ENCODE measurements at places on chromosomes 3 and 15. TPM values are rescaled to one million over a fixed set of nuclear protein-coding genes. Genes with fewer than 3 reads are reported as not detected.

NR2E3 gene
- not detected for total RNA-seq

C3orf38 gene
- total RNA-seq = 17.2 TPM

SPINK8 gene
- total RNA-seq = not detected

RTP1 gene
- total RNA-seq = not detected

WDR93 gene
- total RNA-seq = not detected

ACAD9 gene
- total RNA-seq = 129 TPM

DUOXA2 gene
- 10.0 TPM for total RNA-seq

RLBP1 gene
- total RNA-seq = not detected

TGM4 gene
- not detected for total RNA-seq

CXCR6 gene
- total RNA-seq = 6.7 TPM

KLHL40 gene
- 0.27 TPM for total RNA-seq

AZI2 gene
- 92.0 TPM for total RNA-seq

IQGAP1 gene
- 354 TPM for total RNA-seq

GCSAM gene
- not detected for total RNA-seq

SLC25A26 gene
- total RNA-seq = 4.2 TPM

GRCh38 chr15:62766599-62766998 lies 275.9 kb upstream of the TPM1 start:
- H3K36me3 ChIP-seq = peaks cover 18% of the 10 kb centered on the region
- no peaks in the 10 kb centered on the region for H3K27me3 ChIP-seq
- H3K4me3 ChIP-seq = no peak overlapping the region
- H3K4me1 ChIP-seq = no peaks in the 10 kb centered on the region
- no peak overlapping the region for H3K27ac ChIP-seq

- DNase-seq = no peak
- no peak overlapping the region for H3K4me3 ChIP-seq
- no peak overlapping the region for H3K27ac ChIP-seq
- no peaks in the 10 kb centered on the region for H3K4me1 ChIP-seq
- H3K27me3 ChIP-seq = no peaks in the 10 kb centered on the region
Measured at GRCh38 chr3:114332342-114333179, 38.7 kb downstream of the TIGIT start.

DNA sequence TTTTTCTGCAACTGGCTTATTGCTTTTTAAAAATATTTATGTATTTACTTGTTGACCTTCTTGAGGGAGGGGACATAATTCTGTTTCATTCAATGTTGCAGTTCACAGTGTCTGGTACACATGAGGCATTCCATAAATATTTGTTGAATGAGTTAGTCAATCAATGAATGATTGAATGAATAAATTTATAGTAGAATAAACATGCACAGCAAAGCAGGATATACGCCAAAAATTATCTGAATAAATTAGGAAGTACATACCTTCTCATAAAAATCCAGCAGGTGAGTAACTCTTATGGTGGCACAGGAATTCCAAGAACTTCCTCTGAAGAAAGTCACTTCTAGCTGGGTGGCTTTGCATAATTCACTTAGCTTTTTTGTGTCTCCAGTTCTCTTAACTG lies 469.4 kb upstream of the ATP11B start:
- no peak for DNase-seq
- no peaks in the 10 kb centered on the region for H3K36me3 ChIP-seq
- H3K4me1 ChIP-seq = no peaks in the 10 kb centered on the region
- H3K27me3 ChIP-seq = no peaks in the 10 kb centered on the region

- DNase-seq = no peak
- H3K27ac ChIP-seq = no peak overlapping the region
- H3K4me1 ChIP-seq = peaks cover 13% of the 10 kb centered on the region
Measured at GRCh38 chr15:76149291-76149915, 89.6 kb downstream of the TMEM266 start.

- no peak overlapping the region for H3K4me3 ChIP-seq
- no peak overlapping the region for H3K27ac ChIP-seq
Measured at GRCh38 chr3:17322106-17322793, 420.2 kb downstream of the TBC1D5 start.

GRCh38 chr3:141401573-141402475 lies 33.5 kb downstream of the ZBTB38 start:
- H3K36me3 ChIP-seq = peaks cover 16% of the 10 kb centered on the region
- H3K27me3 ChIP-seq = no peaks in the 10 kb centered on the region
- H3K4me1 ChIP-seq = peaks cover 59% of the 10 kb centered on the region
- peak overlapping the region; percentile 97 for H3K27ac ChIP-seq

GRCh38 chr3:87488765-87489164 lies 212.4 kb upstream of the POU1F1 start:
- no peaks in the 10 kb centered on the region for H3K4me1 ChIP-seq
- H3K27me3 ChIP-seq = no peaks in the 10 kb centered on the region
- no peak overlapping the region for H3K4me3 ChIP-seq
- DNase-seq = no peak

- H3K4me3 ChIP-seq = no peak overlapping the region
- no peaks in the 10 kb centered on the region for H3K27me3 ChIP-seq
- peak; percentile 75 for DNase-seq
- H3K27ac ChIP-seq = no peak overlapping the region
Measured at GRCh38 chr3:150725548-150725947, 21.8 kb upstream of the ERICH6 start.

DNA sequence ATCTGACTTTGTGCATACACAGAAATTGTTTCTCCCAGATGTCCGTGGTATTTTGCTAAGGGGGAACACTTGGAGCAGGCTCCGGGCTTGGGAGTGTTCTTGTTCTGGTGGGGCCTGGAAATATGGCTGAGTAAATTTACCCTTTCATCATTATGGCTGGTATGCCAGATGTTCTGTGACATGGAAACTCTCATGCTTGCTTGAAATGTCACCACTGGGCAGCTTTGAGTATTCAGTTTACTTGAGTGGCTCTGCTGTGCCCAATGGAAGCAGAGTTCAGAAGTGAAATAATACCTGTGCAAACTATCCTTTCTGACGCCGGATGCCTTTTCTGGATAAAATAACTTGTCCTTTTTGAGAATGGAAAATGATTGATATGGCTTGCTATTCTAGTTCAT lies 283.6 kb upstream of the TPM1 start:
- peak overlapping the region; percentile 21 for H3K27ac ChIP-seq
- H3K36me3 ChIP-seq = peaks cover 13% of the 10 kb centered on the region
- H3K4me3 ChIP-seq = no peak overlapping the region
- DNase-seq = no peak
- H3K4me1 ChIP-seq = no peaks in the 10 kb centered on the region

GRCh38 chr3:46935168-46935858 lies 41.2 kb downstream of the CCDC12 start:
- DNase-seq = peak; percentile 58
- no peaks in the 10 kb centered on the region for H3K36me3 ChIP-seq
- peaks cover 70% of the 10 kb centered on the region for H3K4me1 ChIP-seq

- H3K27me3 ChIP-seq = peaks cover 15% of the 10 kb centered on the region
- peaks cover 12% of the 10 kb centered on the region for H3K4me1 ChIP-seq
- peak overlapping the region; percentile 75 for H3K27ac ChIP-seq
- H3K36me3 ChIP-seq = no peaks in the 10 kb centered on the region
- DNase-seq = peak; percentile 11
Measured at GRCh38 chr3:23203708-23204330, 692 bp downstream of the UBE2E2 start.

DNA sequence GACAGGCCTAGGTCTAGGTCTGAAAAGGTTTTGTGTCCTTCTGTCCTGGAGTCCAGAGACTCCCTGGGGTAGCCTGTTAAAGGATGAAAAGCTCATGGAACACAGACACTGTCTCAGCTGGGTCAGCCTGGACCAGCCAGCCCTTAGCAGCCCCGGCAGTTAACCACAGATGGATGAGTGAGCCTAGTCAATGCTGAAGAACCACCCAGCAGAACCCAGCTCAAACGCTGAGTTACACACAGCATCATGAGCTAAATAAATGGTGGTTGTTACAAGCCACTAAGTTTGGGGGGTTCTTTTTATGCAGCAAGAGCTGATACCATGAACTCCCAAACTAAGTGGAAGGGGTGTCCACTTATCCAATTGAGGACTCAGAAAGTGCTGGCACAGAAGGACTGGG lies 472.8 kb upstream of the PROK2 start:
- DNase-seq = no peak
- H3K27me3 ChIP-seq = no peaks in the 10 kb centered on the region
- H3K4me3 ChIP-seq = no peak overlapping the region
- H3K36me3 ChIP-seq = no peaks in the 10 kb centered on the region

GRCh38 chr3:178073366-178073765 lies 462.9 kb upstream of the KCNMB2 start:
- no peak for DNase-seq
- no peak overlapping the region for H3K4me3 ChIP-seq
- no peaks in the 10 kb centered on the region for H3K36me3 ChIP-seq
- H3K4me1 ChIP-seq = peaks cover 8% of the 10 kb centered on the region
- no peak overlapping the region for H3K27ac ChIP-seq

DNA sequence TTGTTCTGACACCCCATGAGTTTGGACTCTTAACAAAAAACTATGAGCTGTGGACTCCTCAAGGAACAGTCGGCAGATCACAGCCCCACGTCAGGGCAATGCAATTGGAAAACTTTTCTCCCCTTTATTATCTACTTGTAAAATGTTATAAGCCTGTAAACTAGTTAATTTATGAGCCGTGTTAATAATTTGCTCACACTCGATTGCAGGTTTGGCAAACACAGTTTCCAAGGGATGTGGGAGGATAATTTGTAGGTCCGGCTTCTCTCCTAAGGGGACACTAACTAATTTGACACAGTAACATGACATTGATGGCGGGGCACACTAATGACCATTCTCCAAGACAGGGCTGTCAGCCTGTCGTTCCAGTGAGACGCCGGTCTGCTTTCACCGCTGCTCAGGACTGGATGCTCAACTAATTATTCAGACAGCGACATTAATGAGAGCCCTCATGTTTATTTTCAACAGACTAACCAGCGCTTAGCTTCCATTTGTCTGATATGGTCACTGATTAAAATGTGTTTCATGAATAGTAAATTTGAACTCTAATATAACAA lies 222.1 kb downstream of the FOXP1 start:
- H3K27me3 ChIP-seq = no peaks in the 10 kb centered on the region
- no peak overlapping the region for H3K27ac ChIP-seq
- no peaks in the 10 kb centered on the region for H3K4me1 ChIP-seq
- H3K36me3 ChIP-seq = no peaks in the 10 kb centered on the region
- H3K4me3 ChIP-seq = no peak overlapping the region

DNA sequence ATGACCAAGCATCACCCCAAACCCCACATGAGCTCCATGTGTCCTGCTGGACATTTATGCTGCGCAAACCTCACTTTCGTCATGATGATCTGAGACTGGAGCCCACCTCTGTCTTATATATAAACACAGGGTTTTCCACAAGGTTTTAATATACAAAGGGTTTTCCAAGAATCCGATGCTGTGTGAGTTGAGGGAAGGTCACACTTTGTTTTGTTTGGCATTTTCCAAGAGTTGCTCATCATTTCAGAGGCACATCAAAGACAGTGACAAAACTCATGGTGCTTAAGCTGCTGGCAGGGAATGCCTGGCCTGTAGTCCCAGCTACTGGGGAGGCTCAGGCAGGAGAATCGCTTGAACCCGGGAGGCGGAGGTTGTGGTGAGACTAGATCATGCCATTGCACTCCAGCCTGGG lies 20.0 kb downstream of the EFCC1 start:
- no peaks in the 10 kb centered on the region for H3K36me3 ChIP-seq
- no peaks in the 10 kb centered on the region for H3K27me3 ChIP-seq
- no peak for DNase-seq
- peaks cover 17% of the 10 kb centered on the region for H3K4me1 ChIP-seq
- H3K4me3 ChIP-seq = no peak overlapping the region

- H3K27ac ChIP-seq = peak overlapping the region; percentile 61
- no peaks in the 10 kb centered on the region for H3K27me3 ChIP-seq
- no peaks in the 10 kb centered on the region for H3K36me3 ChIP-seq
- peak; percentile 27 for DNase-seq
Measured at GRCh38 chr15:39154227-39154638, 426.6 kb upstream of the THBS1 start.

GRCh38 chr3:16203031-16203430 lies 28.6 kb downstream of the GALNT15 start:
- H3K4me3 ChIP-seq = no peak overlapping the region
- no peak overlapping the region for H3K27ac ChIP-seq
- no peaks in the 10 kb centered on the region for H3K36me3 ChIP-seq
- no peaks in the 10 kb centered on the region for H3K27me3 ChIP-seq

DNA sequence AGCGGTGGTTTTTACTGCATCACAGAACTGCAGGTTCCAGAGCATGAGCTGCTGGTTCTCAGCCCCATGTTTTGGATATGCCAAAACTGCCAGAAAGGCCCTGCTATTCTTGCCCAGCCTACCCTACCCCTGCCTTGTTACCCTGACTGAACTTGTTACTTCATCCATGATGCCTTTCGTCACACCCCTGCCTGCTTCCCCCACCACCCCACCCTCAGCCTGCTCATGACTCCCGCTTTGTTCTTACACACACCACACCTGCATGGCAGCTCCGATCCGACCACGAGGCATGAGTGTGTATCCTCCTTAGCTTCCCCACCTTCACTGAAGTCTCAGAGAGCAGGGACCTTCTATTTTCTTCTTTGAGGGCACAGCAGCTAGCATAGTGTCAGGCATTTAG lies 5.1 kb upstream of the TM4SF1 start:
- DNase-seq = no peak
- H3K27me3 ChIP-seq = no peaks in the 10 kb centered on the region
- no peaks in the 10 kb centered on the region for H3K36me3 ChIP-seq
- no peak overlapping the region for H3K27ac ChIP-seq

- peaks cover 23% of the 10 kb centered on the region for H3K4me1 ChIP-seq
- peak overlapping the region; percentile 49 for H3K27ac ChIP-seq
- no peak for DNase-seq
- H3K4me3 ChIP-seq = no peak overlapping the region
- no peaks in the 10 kb centered on the region for H3K36me3 ChIP-seq
- no peaks in the 10 kb centered on the region for H3K27me3 ChIP-seq
Measured at GRCh38 chr3:73056014-73056844, 5.2 kb upstream of the EBLN2 start.

GRCh38 chr3:69385723-69386555 lies at the start of gene FRMD4B:
Gene FRMD4B, minus strand, starts transcription at chr3:69386088. Its CDS starts 99 bp downstream, at chr3:69385989.
- H3K4me3 ChIP-seq = peak within 1 kb of the TSS; percentile 60
- no peaks in the 10 kb centered on the region for H3K36me3 ChIP-seq
- H3K27me3 ChIP-seq = peaks cover 47% of the 10 kb centered on the region

- H3K27me3 ChIP-seq = peaks cover 100% of the 10 kb centered on the region
- H3K4me3 ChIP-seq = no peak overlapping the region
- peaks cover 28% of the 10 kb centered on the region for H3K4me1 ChIP-seq
- H3K27ac ChIP-seq = no peak overlapping the region
- DNase-seq = no peak
- H3K36me3 ChIP-seq = no peaks in the 10 kb centered on the region
Measured at GRCh38 chr3:137770835-137771399, 6.8 kb downstream of the SOX14 start.

DNA sequence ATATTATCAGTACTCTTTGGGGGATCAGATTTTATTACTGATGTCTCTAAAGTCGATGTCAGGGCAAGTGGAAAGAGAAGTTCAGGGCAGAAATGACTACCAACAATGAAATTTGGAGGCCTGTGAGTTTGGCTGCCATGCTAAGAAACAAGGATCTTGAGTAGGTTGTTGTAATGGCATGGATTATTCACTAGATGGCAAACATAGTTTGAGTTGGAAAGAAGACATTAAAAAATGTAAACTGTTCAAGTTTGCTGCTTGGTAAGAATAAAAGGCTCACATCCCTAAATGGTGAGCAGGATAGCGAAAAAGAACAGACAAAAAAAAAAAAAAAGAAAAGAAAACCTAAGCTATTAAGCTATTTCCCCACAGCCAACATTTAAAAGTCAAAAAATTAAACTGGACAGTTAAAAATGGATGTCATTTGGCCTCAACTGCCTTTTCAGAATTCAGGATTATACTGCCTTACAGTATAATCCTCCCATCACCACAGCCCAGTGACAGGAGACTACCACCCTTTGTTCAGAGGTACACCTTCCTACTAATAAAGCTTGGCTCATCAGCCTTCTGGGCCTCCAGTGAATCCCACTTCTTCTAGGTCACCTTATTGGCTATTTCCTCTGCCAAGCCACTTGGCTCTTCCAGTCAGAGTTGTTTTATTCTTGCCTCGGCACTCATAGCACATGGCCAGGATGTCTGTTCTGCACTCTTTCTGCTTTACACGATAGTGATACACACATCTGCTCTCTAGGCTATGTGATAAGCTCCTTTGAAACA lies 163.7 kb downstream of the PLD1 start:
- H3K27me3 ChIP-seq = no peaks in the 10 kb centered on the region
- H3K4me1 ChIP-seq = no peaks in the 10 kb centered on the region
- no peak overlapping the region for H3K4me3 ChIP-seq
- no peak overlapping the region for H3K27ac ChIP-seq
